ENCODE measurements at places on chromosomes 6 and 20.

DNA sequence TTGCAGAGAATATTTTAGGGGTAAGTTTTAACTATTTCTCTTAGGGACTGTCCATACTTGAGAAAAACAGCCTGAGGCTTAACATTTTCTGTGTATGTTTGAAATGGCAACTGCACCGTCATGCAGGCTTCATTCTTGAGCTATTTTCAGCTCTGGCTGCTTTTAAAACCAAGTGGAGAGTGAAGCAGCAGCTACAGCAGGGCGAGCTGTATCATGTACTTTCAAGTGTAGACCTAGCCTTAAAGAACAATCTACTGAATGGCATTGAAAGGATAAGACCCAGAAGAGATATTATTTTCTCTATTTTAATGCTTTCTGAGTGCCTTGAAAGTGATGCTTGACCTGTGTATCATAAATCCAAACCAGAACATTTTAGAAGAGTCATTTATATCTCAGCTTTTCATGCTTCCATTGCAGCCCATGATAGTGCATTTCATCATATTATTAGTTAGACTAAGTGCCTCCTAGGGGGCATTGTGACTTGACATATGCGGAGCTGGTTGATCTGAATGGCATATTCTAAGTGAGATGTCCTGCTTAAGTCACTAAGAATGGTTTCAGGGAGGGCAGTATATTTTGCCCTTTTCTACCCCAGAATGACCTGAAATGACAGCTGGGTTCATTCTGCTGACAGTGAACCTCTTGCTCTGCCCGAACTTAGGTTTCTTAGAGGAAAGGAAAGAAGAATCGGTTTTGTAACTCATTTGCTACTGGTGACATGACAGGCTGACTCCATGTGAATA, 85.3 kb downstream of the NKAIN2 start:
- no peak for DNase-seq

GRCh38 chr6:2448826-2449571, 203.6 kb upstream of the GMDS start:
- DNase-seq, result no peak

DNA sequence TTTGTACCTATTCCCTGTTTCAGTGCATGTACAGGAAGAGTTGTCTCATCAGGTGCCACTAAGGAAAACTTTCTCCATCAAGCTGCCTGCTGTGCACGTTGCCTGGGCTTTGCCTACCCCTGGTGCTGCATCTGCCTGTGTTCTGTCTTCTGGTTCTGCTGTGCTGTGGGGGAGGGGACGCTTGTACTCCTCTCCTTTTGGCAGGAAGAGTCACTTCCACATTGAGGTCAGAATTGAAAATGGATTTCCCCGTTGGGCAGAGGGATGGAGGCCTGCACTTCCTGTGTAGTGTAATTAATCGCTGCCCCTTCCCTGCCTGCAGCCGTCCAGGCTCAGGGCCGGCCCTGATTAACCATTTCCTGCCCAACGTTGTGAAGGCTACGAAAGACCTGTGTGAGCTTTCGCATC, 153.3 kb downstream of the SCML4 start:
- DNase-seq, result no peak

DNA sequence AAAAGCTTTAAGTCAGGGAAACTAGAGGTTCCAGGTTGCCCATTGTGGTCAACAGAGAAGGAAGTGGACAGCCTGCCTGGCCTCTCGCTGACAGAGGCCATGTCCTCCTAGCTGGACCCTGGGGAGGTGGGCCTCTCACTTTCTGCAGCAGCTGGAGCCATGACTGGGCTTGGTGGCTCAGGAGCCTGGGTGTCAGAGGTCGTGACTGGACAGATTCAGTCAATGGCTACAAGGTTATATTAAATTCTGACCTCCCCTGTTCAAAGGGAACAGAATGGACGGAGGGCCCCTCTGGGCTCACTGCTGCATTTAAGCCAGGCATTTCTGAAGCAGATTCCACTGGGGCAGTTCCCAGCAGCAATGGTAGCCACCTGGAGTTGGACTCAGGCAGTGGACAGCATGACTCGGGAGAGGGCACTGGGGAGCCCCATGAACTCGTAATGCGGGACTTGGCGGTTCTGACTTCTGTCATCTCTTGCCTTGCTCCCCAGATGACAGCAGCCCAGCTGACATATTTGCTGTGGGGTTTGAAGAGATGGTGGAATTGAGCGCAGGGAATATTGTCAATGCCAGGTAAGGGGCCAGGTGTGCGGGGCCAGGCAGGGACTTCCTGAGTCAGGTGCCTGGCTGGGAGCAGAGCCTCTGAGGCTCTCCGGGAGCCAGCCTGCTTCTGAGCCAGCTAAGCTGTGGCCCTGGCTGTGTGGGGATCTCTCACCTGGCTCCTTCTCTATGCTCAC, 86.7 kb downstream of the SYNJ2 start:
- DNase-seq, result no peak

DNA sequence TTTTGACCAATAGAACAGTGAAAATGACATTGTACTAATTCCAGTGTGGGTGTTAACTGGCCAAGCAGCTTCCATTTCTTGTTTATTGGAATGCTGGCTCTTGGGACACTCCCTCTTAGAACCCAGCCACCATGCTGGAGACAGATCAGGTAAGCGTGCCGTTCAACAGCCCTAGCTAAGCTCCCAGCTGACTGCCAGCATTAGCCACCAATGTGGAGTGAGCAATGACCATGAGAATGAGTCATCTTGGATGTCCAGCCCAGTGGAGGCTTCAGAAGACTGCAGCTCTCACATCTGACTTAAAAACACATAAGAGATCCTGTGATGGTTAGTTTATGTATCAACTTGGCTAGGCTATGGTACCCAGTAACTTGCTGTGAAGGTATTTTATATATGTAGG, 3.0 kb upstream of the LINC00237 start:
- no peak for DNase-seq

DNA sequence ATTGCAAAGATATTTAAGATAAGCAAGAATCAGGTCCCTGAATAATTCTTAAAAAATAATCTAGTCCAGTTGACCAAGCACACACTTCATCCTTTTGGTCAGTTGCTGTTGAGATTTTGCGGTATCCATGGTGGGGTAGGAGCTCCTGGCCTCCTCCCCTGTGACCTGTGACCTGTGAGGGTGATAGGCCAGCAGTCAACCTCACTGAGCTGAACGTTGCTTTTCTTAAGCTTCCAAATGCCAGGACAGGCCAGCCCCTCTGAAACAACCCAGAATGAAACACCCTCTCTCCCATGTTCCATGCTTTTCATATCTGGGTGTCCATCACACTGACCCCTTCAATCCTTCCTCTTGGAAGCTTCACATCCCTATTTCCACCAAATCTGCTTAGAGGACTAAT, 164.9 kb downstream of the THBS2 start:
- no peak for DNase-seq

DNA sequence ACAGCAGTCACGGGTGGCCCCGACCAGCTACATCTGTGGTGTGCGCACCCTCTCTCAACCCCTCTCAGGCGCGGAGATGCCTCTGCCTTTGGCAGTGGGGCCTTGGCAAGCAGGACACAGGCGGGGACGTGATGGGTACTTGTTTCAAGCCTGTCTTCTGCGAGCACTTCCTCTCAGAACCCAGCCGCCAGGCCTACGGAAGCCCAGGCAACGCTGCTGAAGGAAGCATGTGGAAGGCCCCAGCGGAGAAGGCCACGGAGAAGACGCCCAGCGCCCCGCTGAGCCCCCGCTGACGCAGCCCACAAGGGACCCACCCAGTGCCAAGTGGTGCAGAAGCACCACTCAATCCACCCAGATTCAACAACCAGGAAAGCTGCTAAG, 13.0 kb downstream of the SERPINB6 start:
- DNase-seq, result no peak

DNA sequence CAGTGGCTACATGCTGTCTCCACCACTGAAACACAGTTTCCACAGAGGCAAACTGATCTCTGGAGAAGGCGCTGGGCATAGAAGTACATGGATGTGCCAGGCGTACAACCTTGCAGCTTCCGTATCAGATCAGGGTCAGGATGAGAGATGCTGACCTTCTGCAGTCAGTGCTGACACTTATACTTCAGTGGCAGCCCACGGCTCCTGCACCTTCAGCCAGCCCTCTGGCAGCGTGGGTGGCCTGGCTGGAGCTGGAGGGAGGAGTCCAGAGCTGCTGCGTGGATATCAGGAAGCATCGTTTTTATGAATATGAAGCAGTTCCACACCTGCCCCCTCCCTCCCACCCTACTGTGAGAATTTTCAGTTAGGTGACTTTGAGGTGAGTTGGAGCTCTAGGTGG, 149.3 kb downstream of the CFAP61 start:
- no peak for DNase-seq

GRCh38 chr20:44302026-44302669, 8.9 kb downstream of the FITM2 start:
- DNase-seq, result no peak

GRCh38 chr6:77034161-77034560, 429.1 kb downstream of the HTR1B start:
- no peak for DNase-seq

DNA sequence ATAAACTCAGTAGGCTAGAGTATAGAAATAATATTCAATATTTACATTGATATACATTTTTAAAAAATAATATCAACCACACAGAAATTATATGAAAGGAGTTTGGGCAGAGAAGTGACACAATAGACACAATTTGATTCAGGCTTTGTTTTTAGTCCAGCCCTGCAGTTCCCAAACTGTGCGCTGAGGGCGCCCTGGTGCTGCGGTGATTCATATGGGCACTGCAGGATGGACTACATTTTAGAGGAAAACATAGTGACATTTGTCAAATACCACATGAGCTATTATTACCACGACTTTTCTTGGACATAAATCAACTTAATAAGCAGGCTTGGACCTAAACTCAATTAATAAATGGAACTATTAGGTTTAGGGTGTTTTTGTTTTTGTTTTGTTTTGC, 364.3 kb upstream of the ID4 start:
- DNase-seq, result no peak

- no peak for DNase-seq
These were observed 225.5 kb downstream of the HDGFL1 start for GRCh38 chr6:22794844-22795243.

DNA sequence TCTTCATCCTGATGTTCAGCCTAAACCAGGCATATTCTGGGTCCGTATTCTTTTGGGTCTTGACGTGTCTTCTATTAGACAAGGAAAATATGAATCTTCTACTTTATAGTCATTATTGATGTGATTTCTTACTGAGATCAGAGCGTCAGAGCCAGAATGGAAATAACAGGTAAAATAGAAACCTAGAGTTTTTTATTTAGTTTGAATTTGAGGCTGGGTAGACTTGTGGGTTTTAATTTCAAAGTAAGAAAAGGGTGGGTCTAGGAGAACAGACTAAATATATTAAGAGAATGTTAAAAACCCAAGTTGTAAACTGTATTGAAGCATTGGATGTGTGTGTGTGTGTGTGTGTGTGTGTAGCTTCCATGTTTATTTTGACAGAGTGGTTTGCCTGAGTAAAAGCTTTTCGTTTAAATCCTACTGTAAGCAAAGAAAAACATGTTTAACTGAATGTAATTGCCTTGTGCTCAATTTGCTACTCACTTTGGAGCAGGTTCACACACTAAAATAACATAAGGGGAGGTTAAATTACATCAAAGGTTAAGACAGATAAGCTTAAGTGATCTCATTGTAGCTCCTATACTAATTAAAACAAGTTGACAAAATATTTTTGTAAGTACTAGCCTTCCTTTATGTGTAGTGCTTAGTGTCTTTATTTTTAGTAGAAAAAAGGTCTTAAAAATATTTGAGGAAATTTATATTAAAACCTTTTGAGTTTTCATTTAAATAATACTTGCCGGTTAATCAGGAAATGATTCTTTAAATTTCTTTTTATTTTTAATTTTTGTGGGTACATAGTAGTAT, 17.4 kb downstream of the HECA start:
- DNase-seq, result no peak

GRCh38 chr6:70842541-70842940, 114.3 kb downstream of the B3GAT2 start:
- DNase-seq, result no peak

DNA sequence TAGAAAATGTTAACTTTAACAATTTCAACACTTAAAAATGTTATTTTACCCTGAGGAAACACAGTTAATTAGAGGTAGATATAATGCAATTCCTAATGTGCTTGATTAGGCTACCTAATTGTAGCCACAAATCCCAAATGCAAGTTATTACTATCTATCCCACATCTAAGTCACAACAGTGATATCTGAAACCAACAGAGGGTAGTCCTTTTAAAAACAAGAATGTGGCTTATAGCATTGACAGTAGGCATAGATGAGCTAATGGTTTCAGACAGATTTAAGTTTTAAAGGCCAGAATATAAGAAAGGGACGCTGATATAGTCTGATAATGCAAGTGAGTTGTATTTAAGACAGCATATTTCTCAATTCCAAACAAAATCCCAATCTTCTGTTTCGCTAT, 23.0 kb downstream of the PLN start:
- no peak for DNase-seq

GRCh38 chr6:45830441-45831139, 185.1 kb downstream of the CLIC5 start:
- peak; percentile 56 for DNase-seq

- no peak for DNase-seq
These were observed 8.4 kb upstream of the SPINT3 start for GRCh38 chr20:45523821-45524220.

DNA sequence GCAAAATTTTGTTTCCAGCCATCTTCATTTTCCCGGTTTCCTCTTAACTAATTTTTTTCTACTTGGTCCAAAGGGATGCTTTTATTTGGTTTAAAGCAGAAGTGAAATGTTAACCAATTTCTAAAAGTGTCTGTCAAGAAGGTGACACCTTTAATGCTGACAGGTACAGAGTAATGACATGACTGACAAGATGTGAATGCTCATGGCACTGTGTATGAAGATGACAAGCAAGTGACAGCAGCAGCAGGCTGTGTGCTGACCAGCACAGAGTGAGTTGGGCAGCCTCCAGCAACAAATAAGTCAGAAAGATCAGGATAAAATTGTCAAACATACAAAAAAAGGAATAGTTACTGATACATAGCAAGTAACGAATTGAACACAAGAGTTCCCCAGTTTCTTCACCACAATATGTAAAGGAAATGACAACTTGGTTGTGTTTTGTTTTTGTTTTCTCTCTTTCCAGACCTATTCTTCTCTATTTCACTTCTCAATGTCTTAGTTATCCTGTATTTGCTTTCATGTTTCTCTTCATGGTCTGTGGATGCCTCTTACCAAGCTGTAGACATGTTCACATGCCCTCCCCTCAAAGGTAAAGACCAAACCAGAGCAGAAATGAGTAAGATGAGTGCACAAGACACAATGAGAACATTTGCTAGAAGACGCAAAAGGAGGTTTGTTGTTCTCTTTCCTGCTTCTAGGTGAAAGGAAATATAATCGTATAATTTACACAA, 174.9 kb downstream of the FRK start:
- DNase-seq, result no peak

Measured in stimulated activated CD8-positive, alpha-beta memory T cell treated with anti-CD3 and anti-CD28 coated beads, Interleukin-7, amount 100 ng/mL, for 48 hours (primary cell).